ENCODE measurements at places on chromosomes 2 and 18.

- no peak for DNase-seq
Measured at GRCh38 chr2:219573166-219573565, 1.1 kb downstream of the INHA start.

DNA sequence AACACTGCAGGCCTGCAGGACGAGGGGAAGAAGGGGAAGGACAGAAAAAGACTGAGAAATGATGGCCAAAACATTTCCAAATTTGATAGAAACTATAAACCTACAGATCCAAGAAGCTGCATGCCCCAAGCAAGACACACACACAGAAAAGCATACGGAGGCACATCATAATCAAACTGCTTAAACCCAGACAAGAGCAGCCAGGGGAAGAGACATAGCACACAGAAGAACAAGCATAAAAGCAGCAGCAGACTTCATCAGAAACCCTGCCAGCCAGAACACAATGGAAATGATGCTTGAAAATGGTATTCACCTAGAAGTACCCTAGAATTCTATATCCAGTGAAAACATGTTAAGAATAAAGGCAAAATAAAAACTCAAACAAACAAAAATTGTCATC is 57.2 kb upstream of the RNU4ATAC start:
- no peak for DNase-seq

GRCh38 chr2:8679567-8679826 is 2.4 kb upstream of the ID2 start:
- DNase-seq = no peak

DNA sequence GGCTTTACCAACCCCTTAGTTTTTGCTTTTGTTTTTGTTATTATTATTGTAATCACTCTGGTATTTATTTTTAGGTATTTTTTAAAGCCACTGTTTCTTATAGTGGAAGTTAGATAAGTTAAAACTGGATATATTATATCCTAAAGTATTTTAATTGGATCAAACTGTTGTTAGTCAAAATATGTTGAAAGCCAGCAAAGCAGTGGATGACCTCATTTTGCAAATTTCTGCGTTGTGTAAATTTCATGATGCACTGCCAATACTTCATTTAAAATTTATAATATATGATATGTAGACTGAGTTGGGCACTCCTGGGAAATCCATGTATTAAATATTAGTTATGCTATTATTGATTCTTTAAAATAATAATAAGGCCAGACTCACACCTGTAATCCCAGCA is 661.7 kb upstream of the NRXN1 start:
- no peak for DNase-seq

GRCh38 chr2:188330316-188331053 is 38.8 kb downstream of the GULP1 start:
- no peak for DNase-seq

DNA sequence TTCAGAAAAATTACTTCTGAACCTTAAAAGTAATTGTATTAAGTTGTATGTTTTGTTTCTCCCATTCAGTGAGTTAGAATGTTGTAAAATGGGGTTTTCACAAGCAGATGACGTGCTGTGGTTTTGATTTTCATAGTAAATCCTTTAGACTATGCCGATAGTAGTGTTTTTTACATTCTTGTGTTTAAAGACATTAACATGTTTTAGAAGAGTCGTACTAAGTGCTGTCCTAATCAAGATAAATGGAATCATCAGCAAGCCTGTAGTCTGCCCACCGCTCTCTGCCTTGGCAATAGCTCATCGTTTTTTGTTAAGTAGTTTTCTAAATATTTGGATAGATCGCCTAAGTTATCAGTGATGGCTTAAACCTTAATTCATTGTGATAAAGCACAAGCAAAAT is 21.5 kb downstream of the PKP4 start:
- DNase-seq = no peak

DNA sequence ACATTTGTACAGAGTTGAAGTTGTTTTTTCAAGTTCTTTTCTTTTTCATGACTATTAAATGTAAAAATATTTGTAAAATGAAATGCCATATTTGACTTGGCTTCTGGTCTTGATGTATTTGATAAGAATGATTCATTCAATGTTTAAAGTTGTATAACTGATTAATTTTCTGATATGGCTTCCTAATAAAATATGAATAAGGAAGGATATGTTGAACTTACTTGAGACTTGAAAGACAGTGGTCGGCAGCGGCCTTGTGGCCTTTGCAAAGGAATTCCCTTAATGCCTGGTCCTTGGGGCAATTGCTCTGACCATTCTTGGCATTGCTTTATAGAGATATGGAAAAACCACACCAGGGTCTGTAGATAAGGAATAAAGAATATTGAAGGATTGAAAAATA is 25.9 kb upstream of the TMEM87B start:
- DNase-seq = no peak

DNA sequence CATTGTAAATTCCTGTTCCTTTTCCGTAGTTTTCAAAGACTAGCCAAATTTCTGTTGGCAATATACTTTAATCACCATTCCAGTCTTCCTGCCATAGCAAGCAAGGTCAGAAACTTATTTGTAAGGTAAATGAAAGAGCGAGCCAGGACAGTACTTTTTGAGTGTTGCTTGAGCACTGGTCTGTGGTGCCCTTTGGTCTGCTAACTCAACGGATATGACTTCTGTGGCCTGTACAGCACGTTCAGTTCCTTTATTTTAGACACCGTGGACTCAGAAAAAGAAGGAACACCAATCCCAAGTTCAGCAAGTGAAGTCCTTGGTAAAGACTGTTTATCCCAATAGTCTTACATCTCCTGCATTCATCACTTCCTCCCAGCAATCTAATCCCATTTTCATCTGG is 166.3 kb downstream of the MYO1B start:
- no peak for DNase-seq

DNA sequence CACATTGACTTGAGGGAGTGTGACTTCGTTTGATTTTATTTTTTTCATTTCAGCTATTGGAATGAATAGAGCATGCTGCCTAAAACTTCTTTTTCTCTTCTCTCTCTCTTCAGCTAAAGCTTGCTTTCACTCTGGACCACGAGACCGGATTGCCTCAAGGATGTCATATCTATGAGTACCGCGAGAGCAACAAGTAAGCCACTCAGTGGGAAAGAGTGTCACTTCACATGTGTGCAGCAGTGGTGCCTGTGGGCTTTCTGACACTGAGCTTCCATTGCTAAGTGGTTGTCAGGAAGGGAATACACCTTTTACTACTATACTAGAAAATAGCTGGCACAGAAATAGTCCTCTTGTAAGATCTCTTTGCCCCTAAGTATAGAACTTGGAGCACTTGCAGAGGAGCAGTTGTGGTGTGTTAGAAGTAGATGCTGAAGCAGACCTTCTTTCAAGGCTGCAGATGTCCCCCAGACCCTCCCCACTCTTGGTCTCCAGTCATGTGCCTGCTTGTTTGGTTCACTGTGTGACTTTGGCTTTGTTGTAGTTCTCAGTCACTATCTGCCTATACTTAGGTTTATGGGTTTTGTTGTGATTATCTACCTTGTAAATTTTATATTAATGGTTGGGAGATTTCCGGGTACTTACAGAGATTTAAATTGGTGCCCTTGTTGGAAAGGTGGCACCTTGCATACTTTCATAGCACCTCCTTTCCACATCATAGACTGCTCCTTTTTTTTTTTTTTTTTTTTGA is 78.5 kb upstream of the ALPP start:
- DNase-seq = no peak

GRCh38 chr18:39845106-39845505 is 2109.9 kb upstream of the PIK3C3 start:
- no peak for DNase-seq

DNA sequence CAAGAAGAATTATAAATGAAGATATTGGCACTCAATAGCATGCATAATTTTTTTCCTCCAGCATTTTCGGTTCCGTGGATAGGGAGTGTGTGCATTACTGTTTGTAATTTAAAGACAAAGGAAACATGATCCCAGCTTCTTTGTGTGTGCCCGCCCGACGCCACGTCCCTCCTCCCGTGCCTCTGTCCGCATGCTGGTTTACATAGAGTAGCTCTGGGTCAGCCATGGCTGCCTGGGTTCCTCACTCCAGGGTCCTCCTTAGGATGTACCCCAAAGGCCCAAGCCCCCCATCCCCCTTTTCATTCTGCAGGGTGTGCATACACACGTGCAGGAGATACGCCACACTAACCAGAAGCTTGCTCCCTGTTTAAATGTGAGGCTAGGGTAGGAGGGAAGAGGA is 214.7 kb downstream of the KLHL29 start:
- DNase-seq = no peak

DNA sequence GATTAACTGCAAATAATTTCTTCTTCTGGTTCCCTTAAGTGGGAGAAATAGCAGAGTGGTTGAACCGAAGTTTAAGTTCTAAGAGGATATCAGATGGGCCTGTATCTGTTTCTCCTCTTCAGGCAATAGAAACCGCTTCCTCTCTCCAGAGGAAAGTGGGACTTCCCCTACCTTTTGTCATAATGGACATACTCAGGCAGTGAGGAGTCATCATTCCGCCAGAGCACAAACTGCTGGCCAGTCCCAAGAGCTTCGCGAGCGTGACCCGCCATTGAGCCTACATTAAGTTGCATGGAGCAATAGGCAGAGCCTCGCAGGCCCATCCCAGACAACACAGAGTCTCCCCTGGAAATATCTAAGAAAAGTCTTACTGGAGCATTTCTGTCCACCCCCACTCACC is 158.9 kb downstream of the LDLRAD4 start:
- DNase-seq = no peak

DNA sequence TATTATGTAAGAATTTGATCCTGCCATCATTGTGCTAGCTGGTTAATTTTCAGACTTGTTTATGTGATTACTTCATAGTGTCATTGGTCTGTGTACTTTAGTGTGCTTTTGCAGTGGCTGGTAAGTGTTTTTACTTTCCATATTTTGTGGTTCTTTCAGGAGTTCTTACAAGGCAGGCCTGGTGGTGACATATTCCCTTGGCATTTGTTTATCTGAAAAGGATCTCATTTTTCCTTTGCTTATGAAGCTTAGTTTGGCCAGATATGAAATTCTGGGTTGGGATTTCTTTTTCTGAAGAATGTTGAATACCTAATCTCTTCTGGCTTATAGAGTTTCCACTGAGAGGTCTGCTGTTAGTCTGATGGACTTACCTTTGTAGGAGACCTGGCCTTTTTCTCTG is 72.8 kb upstream of the MC4R start:
- DNase-seq = no peak

DNA sequence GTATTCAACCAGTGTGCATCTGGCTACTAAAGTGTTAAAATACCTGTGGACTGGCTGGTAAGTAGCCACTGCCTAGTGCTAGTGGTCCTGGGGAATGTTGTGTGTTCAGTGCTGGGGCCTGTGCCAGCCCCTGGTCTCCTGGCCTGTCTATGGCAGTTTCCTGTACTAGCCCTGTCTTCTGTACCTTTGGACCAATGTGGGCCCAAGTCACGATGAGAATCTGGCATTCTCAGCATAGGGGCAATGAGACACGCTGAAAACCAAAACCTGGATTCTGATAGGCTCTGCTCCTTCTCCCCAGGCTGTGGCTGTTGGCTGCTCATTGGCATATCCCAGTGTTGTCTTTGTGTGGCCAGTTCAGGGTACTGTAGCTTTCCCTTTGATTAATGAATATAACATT is 170.4 kb downstream of the PTPRM start:
- no peak for DNase-seq

DNA sequence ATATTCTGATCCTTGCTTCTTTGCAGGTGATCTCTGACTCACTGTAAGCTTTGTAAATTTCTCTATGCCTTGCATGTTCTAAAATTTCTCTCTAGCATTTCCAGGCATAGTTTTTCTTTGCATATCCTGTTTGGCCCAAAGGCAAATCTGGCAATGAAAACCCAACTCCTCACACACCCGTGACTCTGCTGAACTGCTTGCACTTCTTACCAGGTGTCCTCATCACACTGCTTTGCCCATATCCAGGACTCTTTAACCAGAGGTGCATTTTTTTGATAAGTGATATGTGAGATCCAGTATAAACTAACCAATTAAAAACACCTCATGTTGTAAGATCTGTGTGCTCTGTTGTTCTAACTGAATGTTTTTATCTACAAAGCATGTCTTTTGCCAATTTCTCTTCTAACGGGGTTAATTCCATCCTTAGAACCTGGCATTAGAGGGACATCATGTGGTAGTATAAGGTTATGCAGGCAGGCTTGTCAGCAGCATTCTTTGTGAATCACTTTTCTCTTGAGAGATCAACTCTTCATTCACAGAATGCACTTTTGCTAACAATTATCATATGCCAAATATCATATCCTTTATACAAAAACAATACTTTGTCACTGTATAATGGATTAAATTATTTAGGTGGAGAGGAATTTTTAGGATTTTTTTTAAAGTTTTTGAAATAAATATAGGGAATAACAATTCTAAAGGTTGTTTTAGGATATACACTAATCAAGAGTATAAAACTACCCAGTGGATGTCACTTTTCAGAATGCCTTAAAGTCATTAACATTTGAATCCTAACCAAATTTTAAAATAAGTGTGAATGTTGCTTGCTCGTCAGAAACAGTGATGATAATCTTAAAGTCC is 20.8 kb upstream of the TMX3 start:
- DNase-seq = peak; percentile 25

- no peak for DNase-seq
Measured at GRCh38 chr18:50356036-50356945, 18.6 kb upstream of the SKA1 start.

DNA sequence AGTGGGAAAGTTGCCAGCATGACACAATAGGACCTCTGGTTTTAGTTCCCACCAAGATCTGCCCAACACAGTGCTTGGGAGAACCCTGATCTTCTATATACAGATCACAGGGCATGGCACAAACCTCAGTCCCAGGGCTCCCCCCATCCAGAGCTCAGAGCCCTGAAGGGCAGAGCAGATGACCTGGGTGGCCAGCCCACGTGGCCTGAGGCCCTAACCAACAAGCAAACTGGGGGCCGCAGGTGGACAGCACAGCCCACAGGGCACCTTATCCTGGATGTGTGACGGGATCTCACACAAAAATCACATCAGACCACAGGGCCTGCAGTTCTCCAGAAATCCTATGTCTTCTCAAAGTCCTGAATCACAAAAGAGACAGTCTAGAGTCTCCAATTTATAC is 34.7 kb downstream of the CRACDL start:
- DNase-seq = no peak

DNA sequence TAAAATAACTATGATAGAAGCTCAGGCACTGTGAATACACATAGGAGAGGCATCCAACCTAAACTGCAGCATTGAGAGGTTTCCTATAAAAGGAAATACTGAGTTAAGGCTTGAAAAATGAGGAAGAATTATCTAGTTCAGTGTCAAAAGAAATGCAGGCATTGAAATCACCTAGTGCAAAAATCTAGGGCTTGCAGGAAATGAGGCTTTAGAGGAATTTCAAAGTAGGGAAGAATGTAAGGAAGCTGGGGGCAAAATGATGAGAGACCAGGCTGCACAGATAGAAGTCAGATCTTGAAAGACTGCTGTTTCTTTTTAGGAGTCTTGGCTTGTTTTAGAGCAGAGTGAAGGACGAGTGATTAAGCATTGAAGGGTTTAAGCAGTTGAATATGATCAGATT is 28.1 kb upstream of the SCYGR2 start:
- no peak for DNase-seq

GRCh38 chr2:32849456-32850194 is 97.1 kb upstream of the LTBP1 start:
- no peak for DNase-seq

GRCh38 chr2:146982393-146982846 is 862.4 kb upstream of the ACVR2A start:
- DNase-seq = no peak
